Naive thymus-derived CD4-positive, alpha-beta T cell (primary cell): ENCODE measurements at places on chromosomes 11 and 22. TPM values are rescaled to one million over a fixed set of nuclear protein-coding genes. Genes with fewer than 3 reads are reported as not detected.
A peak's percentile ranks its signal among the peaks of the same experiment; 100 is the strongest.

- H3K4me3 ChIP-seq: peak overlapping the region; percentile 71
- no peaks in the 10 kb centered on the region for H3K4me1 ChIP-seq
- DNase-seq: no peak
- no peaks in the 10 kb centered on the region for H3K27me3 ChIP-seq
- no peaks in the 10 kb centered on the region for H3K36me3 ChIP-seq
- peak overlapping the region; percentile 90 for H3K27ac ChIP-seq
These were observed 832 bp upstream of the NAP1L4 start for GRCh38 chr11:2992997-2993325.

DNA sequence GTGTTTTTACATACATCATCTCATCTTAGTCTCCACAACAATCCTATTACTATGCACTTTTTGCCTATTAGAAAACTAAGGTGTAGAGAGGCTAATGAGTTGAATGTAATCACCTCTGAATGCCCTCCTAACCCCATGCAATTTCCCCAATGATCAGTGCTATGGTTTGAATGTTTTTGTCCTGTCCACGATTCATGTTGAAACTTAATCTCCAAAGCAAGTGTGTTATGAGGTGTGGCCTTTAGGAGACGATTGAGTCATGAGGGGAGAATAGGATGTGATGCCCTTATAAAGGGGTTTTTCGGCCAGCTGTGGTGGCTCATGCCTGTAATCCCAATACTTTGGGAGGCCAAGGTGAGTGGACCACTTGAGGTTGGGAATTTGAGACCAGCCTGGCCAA lies 2.0 kb upstream of the CCDC73 start:
- no peak overlapping the region for H3K27ac ChIP-seq
- H3K4me1 ChIP-seq: no peaks in the 10 kb centered on the region
- H3K27me3 ChIP-seq: no peaks in the 10 kb centered on the region
- no peaks in the 10 kb centered on the region for H3K36me3 ChIP-seq
- no peak overlapping the region for H3K4me3 ChIP-seq
- DNase-seq: no peak

- no peaks in the 10 kb centered on the region for H3K36me3 ChIP-seq
- H3K27me3 ChIP-seq: no peaks in the 10 kb centered on the region
- H3K4me3 ChIP-seq: no peak overlapping the region
- H3K27ac ChIP-seq: no peak overlapping the region
- H3K4me1 ChIP-seq: no peaks in the 10 kb centered on the region
These were observed 10.0 kb upstream of the OR5M1 start for GRCh38 chr11:56624661-56625110.

DNA sequence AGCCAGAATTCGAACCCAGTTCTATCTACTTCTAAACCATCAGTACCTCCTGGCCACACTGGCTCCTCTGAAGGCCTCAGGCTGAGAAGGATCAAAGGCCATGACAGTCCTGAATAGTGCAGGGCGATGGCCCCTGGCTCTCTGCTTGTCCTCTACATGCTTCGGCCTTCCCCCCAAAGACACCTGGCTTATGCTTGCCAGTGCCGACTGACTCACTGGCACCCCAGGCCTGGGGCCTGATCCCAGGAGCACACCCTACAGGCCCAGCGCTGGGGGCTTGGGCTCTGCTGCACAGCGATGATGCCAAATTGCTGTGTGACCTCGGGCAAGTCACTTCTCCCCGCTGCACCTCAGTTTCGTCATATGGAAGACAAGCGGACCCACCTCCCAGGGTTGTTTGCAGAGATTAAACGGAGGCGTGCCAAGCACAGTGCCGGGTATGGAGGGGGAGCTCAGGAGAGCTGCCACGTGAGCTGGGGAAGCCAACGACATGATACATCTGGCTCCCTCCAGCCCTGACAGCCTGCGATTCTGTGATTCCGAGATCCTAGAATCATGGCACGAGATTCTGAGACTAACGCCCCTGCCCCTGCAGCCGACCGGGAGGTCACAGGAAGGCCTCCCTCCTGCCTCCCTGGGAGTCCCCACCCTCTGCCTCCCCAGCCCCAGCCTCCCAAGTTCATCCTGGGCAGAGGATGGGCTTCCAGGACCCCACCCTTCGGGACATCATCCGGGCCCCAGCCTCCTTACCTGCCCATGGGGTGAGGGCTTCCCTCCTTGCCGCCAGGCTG lies 1.0 kb downstream of the SSTR3 start:
- no peak for DNase-seq
- H3K27ac ChIP-seq: no peak overlapping the region
- H3K36me3 ChIP-seq: peaks cover 25% of the 10 kb centered on the region

DNA sequence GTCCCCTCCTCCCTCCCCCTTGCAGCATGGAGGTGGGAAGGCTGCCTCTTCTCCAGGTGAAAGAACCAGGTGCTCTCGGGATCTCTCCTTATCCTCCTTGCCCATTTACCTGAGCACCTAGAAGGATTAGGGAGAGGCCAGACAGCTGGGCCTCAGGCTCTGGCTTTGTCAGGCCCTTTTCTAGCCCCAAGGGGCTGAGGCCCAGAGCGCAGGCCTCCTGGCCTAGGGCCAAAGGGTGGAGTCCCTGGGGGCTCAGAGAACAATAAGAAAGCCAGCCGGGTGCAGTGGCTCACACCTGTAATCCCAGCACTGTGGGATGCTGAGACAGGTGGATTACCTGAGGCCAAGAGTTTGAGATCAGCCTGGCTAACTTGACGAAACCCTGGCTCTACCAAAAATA lies 5.4 kb upstream of the TTLL1 start:
- no peaks in the 10 kb centered on the region for H3K27me3 ChIP-seq
- no peaks in the 10 kb centered on the region for H3K36me3 ChIP-seq
- H3K27ac ChIP-seq: no peak overlapping the region
- no peak for DNase-seq

Gene SPTBN2
- 0.22 TPM for polyA plus RNA-seq

Gene MMP1
- polyA plus RNA-seq: not detected

Gene DYNC2H1
- polyA plus RNA-seq: 0.31 TPM

DNA sequence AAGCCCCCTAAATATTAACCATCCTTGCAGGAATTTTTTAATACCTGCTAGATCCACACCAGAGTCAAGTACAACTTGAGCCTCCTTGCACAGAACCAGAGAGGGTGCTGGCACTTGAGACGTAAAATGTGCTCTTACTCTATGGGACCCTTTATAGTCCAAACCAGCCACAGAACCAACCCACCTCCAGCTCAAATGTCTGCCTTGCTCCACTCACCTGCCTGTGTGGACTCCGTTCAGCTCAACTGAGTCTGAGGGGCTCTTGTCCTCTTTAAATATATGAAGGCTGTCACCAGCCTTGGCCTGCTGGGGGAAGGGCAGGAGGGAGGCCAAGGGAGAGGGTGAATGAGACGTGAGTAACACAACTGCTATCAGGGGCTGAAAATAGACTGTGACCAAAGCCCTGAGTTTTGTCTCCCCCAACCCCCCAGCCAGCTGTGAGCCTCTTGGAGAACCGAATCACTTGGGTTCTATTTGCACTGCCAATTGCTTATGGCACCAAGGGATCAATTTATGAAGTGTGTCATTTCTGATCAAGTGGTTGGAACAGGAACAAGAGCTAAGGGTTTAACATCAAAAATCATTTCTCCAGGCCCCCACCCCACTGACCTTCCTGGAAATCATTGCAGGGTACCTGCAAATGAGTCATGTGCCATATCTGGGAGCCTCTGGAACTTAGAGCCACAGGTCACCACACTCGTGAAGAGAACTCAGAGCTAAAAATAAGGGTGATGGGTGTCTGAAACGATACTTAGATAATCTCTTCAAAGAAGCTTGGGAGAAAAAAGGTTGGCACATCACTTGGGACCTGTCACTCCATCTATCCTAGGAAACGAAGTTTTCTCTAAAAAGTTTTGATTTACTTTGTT lies at the start of gene CSRP3:
TSS of gene CSRP3 (minus strand) at position 247 of the 869 bp plus-strand sequence. CDS start 9,535 bp downstream, outside the sequence.
- no peak for DNase-seq
- H3K27me3 ChIP-seq: no peaks in the 10 kb centered on the region
- H3K36me3 ChIP-seq: no peaks in the 10 kb centered on the region
- no peak within 1 kb of the TSS for H3K4me3 ChIP-seq
- no peak within 1 kb of the TSS for H3K27ac ChIP-seq

GRCh38 chr11:63641727-63642126 lies 27.5 kb upstream of the PLAAT3 start:
- H3K27me3 ChIP-seq: no peaks in the 10 kb centered on the region
- peaks cover 9% of the 10 kb centered on the region for H3K36me3 ChIP-seq
- H3K4me3 ChIP-seq: no peak overlapping the region
- H3K4me1 ChIP-seq: no peaks in the 10 kb centered on the region
- H3K27ac ChIP-seq: no peak overlapping the region

DNA sequence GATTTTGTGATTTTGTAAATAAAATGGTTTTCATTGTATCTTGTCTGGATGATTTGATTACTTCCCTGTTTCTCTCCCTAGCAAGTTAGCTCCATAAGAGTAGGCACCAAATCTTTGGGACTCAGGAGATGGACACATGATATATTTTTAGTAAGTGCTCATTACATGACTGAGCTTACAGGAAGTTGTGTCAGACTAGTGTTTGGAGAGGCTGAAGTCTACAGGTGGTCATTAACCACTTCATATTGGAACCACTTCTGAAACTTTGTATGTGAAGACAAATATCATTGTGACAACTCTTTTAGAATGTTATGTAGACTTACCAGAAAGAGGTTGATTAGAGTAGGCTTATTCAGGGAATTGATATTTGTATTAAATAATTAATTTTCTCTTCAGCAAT lies 19.1 kb downstream of the ARHGAP42 start:
- no peak overlapping the region for H3K27ac ChIP-seq
- no peaks in the 10 kb centered on the region for H3K27me3 ChIP-seq
- no peaks in the 10 kb centered on the region for H3K4me1 ChIP-seq
- H3K36me3 ChIP-seq: no peaks in the 10 kb centered on the region

Gene C22orf42
- not detected for polyA plus RNA-seq

DNA sequence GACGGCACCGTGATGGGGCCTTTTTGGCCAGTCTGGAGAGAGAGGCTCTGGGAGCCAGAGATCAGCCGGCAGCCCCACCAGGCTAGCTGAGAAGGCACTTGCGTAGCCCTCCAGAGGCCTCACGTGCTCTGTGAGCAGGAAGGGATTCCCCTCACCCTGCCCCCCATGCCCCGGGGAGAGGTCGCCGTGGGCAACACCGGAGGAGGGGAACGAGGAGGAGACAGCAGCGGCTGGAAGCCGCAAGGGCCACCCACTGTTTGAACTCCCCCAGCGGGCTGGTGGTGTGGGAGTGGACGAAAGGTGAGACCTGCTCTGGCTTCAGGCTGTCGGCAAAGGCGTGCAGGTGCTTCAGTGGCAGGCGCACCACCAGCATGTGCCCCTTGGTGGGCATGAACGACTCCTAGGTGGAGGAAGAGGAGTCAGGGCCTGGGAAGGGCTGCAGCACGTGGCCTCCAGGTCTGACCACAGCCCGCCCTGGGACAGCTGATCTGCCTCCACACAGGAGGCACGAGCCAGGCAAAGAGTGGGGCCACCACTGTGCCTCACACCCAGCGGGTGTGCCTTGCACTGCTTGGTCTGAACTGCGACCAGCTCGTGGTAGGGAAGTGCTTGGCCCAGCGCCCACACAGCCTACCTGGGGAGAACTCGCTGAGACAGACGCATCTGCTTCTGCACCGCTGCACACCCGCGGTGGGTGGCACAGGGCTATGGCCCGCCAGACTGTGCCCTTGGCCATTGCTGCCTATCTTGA lies 99.9 kb downstream of the MED15 start:
- no peak overlapping the region for H3K27ac ChIP-seq
- H3K36me3 ChIP-seq: no peaks in the 10 kb centered on the region
- no peaks in the 10 kb centered on the region for H3K27me3 ChIP-seq

- H3K27ac ChIP-seq: no peak overlapping the region
- H3K36me3 ChIP-seq: no peaks in the 10 kb centered on the region
- H3K4me3 ChIP-seq: no peak overlapping the region
- peaks cover 4% of the 10 kb centered on the region for H3K4me1 ChIP-seq
- no peak for DNase-seq
These were observed 10.1 kb upstream of the MOB2 start for GRCh38 chr11:1496761-1497095.

Gene OR52N4
- polyA plus RNA-seq: 0.25 TPM

DNA sequence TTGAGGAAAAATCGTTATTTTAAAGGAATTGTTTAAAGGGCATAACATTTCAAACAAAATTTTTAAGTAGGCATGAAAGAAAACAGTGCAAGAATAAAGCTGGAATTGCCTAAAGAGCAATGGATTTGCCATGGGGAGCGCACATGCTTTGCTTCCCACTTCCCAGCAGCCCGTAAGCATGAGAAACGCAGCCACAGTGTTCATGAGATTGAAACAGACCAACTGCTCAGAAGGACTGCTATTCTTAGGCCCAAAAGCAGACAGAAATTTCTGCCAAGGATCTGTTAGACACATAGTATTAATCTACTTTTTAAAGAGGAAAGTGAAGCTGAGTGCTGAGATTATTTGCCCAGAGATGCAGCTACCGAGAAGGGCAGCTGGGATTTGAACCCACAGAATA lies 34.2 kb upstream of the TSKU start:
- H3K27ac ChIP-seq: no peak overlapping the region
- DNase-seq: no peak
- no peaks in the 10 kb centered on the region for H3K36me3 ChIP-seq
- no peaks in the 10 kb centered on the region for H3K27me3 ChIP-seq
- H3K4me3 ChIP-seq: no peak overlapping the region

Gene TMEM45B
- polyA plus RNA-seq: 12.4 TPM
